ENCODE measurements at places on chromosomes 1 and 21.

DNA sequence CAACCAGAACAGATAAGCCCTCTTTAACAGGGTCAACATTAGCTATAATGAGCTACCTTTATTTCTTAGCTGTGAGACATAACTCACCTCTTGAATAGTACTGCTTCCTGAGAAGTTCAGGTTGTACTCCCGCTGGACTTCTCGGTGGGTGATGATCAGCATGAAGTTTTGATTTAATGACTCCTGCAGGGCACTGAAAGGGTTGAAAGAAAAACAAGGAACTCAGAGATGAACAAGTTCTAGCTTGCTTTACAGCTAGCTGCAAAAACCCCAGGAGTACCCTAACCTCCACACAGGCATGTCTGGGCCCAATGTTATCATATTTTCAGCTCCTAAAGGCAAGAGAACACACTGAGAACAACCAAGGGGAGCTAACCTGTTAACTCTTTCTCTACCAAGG is 254.4 kb downstream of the FAF1 start:
- no peaks in the 10 kb centered on the region for H3K36me3 ChIP-seq
- no peaks in the 10 kb centered on the region for H3K4me1 ChIP-seq
- no peak for DNase-seq
- no peaks in the 10 kb centered on the region for H3K27me3 ChIP-seq
- H3K4me3 ChIP-seq, result no peak overlapping the region

DNA sequence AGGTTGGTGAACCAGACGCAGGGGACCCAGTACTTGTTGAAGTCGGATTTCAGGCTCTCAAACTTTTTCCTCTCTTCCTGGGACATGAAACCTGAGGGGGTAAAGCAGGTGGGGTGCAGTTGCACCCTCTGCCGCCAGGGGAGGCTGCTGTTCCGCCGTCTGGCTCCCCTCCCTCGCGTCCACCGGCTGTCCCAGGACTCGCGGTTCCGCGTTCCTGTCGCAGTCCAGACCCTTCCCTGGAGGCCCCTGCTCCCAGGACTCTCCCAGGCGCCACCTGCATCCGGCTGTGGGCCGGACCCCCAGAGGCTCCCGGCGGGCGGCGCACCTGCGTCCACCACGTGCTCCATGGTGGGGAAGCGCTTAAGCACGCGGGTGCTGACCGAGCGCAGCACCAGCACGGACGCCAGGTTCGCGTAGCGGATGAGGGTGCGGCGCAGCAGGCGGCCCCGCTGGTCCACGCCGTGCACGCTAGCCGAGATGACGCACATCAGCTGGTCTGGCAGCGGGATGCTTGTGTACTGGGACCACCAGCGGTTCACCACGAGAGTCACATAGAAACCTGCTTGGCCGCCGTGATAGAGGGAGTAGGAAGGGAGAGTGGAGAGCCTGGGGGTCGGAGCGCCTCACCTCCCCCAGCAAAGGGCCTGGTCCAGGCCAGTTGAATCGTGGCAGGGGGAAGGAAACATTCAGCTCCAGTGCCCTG is 1.7 kb downstream of the BEST4 start:
- peak; percentile 94 for DNase-seq
- peak overlapping the region; percentile 47 for H3K4me3 ChIP-seq
- H3K36me3 ChIP-seq, result peaks cover 8% of the 10 kb centered on the region
- H3K27me3 ChIP-seq, result no peaks in the 10 kb centered on the region
- H3K27ac ChIP-seq, result peak overlapping the region; percentile 11
- H3K4me1 ChIP-seq, result peaks cover 42% of the 10 kb centered on the region

GRCh38 chr1:52955129-52955970 is 28.3 kb downstream of the SCP2 start:
- H3K27ac ChIP-seq, result no peak overlapping the region
- no peak for DNase-seq
- no peaks in the 10 kb centered on the region for H3K36me3 ChIP-seq
- no peaks in the 10 kb centered on the region for H3K4me1 ChIP-seq

- H3K4me1 ChIP-seq, result no peaks in the 10 kb centered on the region
- no peaks in the 10 kb centered on the region for H3K27me3 ChIP-seq
- peak overlapping the region; percentile 46 for H3K27ac ChIP-seq
- no peak for DNase-seq
- H3K36me3 ChIP-seq, result no peaks in the 10 kb centered on the region
Measured at GRCh38 chr1:78054559-78054958, 8.8 kb downstream of the GIPC2 start.

DNA sequence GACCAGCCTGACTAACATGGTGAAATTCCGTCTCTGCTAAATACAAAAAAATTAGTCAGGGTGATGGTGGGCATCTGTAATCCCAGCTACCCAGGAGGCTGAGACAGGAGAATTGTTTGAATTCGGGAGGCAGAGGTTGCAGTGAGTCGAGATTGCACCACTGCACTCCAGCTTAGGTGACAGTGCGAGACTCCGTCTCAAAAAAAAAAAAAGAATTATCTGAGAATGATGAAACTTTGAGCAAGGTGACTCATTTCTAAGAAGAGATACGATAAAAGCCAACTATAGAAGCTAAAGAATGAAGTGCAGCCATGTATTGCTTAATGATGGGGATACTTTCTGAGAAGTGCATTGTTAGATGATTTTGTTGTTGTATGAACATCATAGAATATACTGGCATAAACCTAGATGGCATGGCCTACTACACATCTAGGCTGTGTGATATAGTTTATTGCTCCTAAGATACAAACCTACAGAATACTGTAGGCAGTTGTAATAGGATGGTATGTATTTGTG is 64.7 kb downstream of the SNRPE start:
- DNase-seq, result no peak
- no peaks in the 10 kb centered on the region for H3K4me1 ChIP-seq
- H3K27me3 ChIP-seq, result no peaks in the 10 kb centered on the region
- no peak overlapping the region for H3K27ac ChIP-seq

DNA sequence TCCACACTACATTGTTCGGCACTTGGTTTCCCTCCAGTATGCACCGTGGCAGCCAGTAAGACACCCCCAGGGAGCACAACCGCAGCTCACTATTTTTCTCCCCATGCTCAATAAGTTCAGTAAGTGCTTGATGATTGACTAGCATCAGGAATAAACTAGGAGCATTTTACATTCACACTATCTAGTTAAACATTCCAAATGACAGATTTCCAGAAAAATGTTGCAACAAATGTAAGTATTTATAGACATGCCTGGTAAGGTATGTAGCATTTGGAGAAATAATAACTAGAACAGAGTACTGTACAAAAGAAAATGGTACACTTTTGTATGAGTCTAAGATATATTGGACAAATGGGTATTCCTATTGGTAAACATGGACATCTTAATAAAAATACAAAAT is 92.9 kb downstream of the SLC45A1 start:
- peaks cover 89% of the 10 kb centered on the region for H3K4me1 ChIP-seq
- no peaks in the 10 kb centered on the region for H3K27me3 ChIP-seq
- H3K36me3 ChIP-seq, result peaks cover 91% of the 10 kb centered on the region

DNA sequence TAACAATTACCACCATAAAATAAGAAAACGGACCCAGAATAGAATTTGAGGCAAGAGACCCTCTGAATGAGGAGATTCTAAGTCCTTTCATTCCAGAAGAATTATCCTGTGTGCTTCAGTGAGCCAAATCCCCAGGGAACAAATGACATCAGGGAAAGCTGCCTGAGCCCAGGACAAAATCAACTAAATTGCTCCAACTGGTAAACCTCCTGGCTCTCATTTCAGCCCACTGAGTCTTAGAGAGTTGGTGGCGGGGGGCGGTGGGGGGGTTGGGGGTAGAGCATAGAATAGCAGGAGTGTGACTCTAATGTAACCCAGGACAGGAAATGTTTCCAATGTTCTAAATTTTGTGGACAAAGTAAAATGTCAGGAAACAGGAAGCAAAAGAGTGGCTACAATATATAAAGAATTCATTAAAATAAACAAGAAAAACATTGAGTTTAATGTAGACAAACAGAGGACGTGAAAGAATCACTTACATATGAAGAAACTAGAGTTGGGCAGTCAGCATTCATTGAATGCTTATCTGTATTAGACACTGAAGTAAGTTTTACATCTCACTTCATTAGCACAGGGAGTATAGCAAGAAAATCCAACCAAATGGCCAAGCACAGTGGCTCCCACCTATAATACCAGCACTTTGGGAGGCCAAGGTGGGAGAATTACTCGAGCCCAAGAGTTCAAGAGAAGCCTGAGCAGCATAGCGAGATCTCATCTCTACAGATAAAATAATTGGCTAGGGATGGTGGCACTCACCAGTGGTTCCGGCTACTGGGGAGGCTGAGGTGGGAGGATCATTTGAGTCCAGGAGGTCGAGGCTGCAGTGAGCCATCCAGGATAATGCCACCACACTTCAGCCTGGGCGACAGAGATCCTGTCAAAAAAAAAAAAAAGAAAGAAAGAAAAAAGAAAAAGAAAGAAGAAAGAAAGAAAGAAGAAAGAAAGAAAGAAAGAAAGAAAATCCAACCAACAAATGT is 75.1 kb downstream of the DHRS3 start:
- H3K27ac ChIP-seq, result no peak overlapping the region
- H3K27me3 ChIP-seq, result no peaks in the 10 kb centered on the region
- H3K4me1 ChIP-seq, result peaks cover 9% of the 10 kb centered on the region

DNA sequence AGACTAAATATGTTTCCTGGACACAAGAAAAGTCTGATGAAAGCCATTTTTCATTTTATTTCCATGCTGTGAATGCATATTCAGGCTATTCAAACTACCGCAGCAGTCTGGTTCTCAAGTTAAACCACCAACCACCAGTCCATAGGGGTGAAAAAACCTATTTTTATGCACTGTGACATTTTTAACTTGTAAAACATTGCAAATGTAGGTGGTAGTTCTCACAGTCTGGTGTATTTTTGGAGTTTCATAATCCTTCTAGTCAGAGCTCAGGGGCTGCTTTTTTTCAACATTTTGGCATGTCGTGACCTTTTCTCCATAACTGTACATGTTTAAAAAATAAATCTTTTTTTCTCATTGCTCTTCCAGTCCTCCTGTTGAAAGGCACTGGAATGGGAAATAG is 907.6 kb upstream of the ADGRL2 start:
- H3K27me3 ChIP-seq, result no peaks in the 10 kb centered on the region
- H3K4me3 ChIP-seq, result no peak overlapping the region
- no peak for DNase-seq
- no peaks in the 10 kb centered on the region for H3K4me1 ChIP-seq
- H3K36me3 ChIP-seq, result no peaks in the 10 kb centered on the region
- no peak overlapping the region for H3K27ac ChIP-seq

GRCh38 chr1:74729741-74730478 is 2.9 kb downstream of the CRYZ start:
- no peak overlapping the region for H3K27ac ChIP-seq
- H3K27me3 ChIP-seq, result no peaks in the 10 kb centered on the region
- DNase-seq, result no peak
- no peak overlapping the region for H3K4me3 ChIP-seq
- H3K4me1 ChIP-seq, result peaks cover 28% of the 10 kb centered on the region

DNA sequence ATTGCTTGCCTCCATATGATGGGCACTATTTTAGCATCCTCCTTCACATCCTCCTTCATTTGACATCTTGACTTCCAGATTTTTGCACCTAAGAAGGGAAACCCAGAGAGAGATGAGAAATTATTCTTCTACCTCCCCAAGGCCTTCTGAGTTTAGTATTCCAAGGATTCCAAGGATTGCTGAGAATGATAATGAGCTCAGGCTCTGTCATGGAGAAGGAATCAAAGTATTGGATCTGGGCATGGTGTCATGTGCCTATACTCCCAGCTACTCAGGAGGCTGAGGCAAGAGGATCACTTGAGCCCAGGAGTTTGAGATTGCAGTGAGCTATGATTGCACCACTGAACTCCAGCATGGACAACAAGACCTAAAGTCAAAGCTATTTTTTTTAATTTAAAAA is 26.6 kb upstream of the ZNF281 start:
- no peaks in the 10 kb centered on the region for H3K27me3 ChIP-seq
- no peak overlapping the region for H3K4me3 ChIP-seq
- peaks cover 11% of the 10 kb centered on the region for H3K4me1 ChIP-seq
- H3K36me3 ChIP-seq, result no peaks in the 10 kb centered on the region
- H3K27ac ChIP-seq, result no peak overlapping the region

DNA sequence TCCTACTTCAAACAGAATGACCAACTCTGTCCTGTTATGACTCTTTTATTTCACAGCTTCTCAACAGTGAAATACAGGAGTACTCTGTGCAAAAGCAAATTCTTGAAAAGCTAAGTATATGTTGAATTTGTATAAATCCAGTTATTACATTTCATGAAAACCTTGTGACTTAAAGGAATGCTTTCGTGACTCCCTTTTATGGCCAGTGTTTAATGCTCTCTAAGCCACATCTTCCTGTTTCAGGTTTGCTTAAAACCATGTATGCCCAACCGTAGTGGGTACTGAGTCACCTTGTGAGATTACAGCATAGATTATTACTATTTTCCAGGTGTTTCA is 40.2 kb upstream of the KIF1B start:
- H3K27ac ChIP-seq, result no peak overlapping the region
- no peak overlapping the region for H3K4me3 ChIP-seq
- peaks cover 4% of the 10 kb centered on the region for H3K4me1 ChIP-seq
- H3K27me3 ChIP-seq, result no peaks in the 10 kb centered on the region

- H3K27me3 ChIP-seq, result peaks cover 94% of the 10 kb centered on the region
- no peaks in the 10 kb centered on the region for H3K36me3 ChIP-seq
- peaks cover 24% of the 10 kb centered on the region for H3K4me1 ChIP-seq
Measured at GRCh38 chr1:156624814-156625435, 5.7 kb downstream of the HAPLN2 start.

DNA sequence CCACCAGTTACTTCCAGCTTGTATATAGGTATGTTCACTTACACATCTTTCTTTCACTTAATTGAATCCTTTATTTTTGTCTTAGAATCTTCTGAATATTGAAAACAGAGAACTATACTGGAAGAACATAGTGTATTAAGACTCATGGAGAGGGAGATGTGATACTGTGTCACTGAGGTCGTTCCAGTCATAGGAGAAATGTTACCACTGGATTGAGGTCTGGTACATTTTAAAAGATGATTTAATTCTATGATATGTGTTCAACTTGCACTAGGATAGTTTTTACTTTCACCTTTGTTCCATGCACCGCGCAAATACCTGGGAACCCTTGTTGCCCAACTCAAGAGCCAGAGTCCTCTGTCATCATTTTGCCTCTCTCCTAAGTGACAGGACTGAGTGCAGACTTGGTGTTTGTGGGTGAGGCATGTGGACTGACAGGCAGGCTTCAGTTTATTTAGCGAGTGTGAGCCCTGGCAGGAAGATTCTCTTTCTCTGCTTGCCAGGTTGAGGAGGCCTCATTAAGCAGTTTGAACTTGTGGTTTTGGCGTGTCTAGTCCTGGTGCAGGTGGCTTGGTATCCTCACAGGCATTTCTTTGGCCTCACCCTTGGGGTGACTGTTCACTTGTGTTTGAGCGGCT is 63.7 kb downstream of the DYRK1A start:
- no peak overlapping the region for H3K4me3 ChIP-seq
- H3K36me3 ChIP-seq, result peaks cover 44% of the 10 kb centered on the region
- no peak for DNase-seq
- H3K4me1 ChIP-seq, result peaks cover 74% of the 10 kb centered on the region

- no peaks in the 10 kb centered on the region for H3K36me3 ChIP-seq
- DNase-seq, result no peak
- no peaks in the 10 kb centered on the region for H3K4me1 ChIP-seq
- no peak overlapping the region for H3K4me3 ChIP-seq
- H3K27me3 ChIP-seq, result peaks cover 18% of the 10 kb centered on the region
Measured at GRCh38 chr1:201376464-201377374, 761 bp downstream of the TNNT2 start.

GRCh38 chr1:202348509-202349205 is at the start of gene PPP1R12B:
TSS of gene PPP1R12B (plus strand) at chr1:202348699. CDS start at chr1:202348852, 153 bp downstream.
- H3K27me3 ChIP-seq, result no peaks in the 10 kb centered on the region
- no peaks in the 10 kb centered on the region for H3K36me3 ChIP-seq
- H3K4me1 ChIP-seq, result peaks cover 10% of the 10 kb centered on the region
- peak; percentile 99 for DNase-seq

GRCh38 chr1:108502138-108502537 is 52.0 kb downstream of the NBPF6 start:
- no peaks in the 10 kb centered on the region for H3K27me3 ChIP-seq
- H3K36me3 ChIP-seq, result no peaks in the 10 kb centered on the region
- H3K4me3 ChIP-seq, result no peak overlapping the region
- no peak for DNase-seq
- H3K4me1 ChIP-seq, result no peaks in the 10 kb centered on the region
- H3K27ac ChIP-seq, result no peak overlapping the region
